ENCODE measurements at places on chromosomes 2 and 18.
A peak's percentile ranks its signal among the peaks of the same experiment; 100 is the strongest.

- no peak for DNase-seq
These were observed 6.6 kb upstream of the DYM start for GRCh38 chr18:49467019-49467563.

DNA sequence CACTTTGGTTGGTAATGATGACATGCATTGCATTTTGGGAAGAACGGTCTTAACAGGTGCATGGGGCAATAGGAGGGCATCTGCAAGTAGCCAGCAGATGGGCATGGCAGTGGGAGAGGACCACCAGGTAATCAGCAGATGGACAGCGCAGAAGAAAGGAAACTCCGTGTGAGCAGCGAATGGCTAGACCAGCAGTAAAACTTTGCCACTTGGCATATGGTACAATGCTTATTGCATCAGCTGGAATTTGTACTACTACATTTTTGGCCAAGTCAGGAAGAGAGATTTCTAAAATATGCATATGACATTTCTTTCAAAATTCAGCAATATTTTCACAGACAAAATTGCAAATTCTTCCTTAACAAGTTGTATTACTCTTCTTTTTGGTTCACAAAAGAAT lies 768.5 kb downstream of the LRP1B start:
- DNase-seq = no peak

GRCh38 chr2:181677912-181678586 lies 2.3 kb downstream of the NEUROD1 start:
- DNase-seq = peak; percentile 44

DNA sequence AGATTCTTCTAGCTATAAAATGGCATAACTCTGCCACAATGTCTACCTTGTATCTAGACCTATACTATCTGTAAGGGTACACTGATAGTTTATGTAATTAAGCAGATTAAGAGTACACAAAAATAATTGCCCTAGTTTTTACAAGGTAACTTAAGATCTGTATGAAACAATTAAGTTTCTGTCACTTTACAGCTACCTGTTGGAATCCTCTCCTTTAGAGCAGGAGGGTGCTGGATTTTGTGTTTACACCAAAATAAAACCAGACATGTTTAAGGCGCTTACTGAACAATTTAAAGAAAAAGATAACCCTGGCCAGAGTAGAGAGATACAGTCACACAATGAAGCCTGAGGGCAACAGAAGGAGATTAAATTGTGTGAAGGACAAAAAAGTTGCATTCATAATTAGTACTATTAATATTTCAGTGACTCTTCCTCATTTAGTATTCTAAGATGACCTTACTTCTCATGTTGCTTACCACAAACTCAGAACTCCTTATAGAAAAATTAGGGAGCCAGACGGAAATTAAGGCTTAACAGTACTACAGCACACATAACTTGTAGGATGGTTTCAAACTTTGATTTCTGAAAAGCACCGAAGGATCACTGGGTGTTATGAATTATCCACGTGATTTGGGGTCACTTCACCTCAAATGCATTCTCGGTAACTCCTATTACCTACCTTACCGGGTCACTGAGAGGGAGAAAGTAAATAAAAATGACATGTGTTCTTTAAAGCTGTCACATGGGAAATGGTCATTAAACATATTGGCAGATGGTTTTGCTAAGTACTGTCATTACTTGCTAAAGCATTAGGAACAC lies 1.0 kb downstream of the DARS1 start:
- no peak for DNase-seq

GRCh38 chr2:20352230-20352578 lies 1.6 kb upstream of the PUM2 start:
- no peak for DNase-seq

DNA sequence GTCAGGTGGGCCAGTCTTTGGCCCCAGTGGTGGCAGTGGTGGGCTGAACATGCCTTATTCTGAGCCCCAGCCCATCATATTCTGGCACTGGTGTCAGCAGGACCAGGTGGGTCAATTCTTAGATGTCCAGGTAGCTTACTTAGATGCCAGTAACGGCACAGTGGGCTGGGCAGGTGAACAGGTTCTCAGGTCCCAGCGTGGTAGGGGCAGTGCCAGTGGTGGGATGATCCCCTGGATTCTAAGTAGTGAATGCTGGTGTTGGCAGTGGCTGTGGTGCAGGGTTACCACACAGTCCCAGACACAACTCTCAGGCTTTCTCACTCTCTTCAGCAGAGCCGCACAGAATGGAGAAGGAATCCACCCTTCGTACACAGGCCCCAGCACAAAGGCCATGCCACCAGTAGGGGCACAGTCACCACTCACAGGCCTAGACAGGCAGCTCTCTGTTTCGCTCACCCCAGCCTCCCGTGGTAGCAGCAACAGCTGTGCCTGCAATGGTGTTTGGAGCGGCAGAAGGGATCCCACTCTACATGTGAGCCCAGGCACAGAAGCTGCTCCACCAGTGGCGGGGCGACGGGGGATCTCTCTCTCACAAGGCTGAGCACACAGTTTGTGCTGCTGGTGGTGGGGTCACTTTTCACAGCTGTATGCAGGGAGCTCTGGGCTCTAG lies 97.3 kb downstream of the ANKRD12 start:
- DNase-seq = no peak

- DNase-seq = no peak
These were observed 13.9 kb upstream of the LMAN1 start for GRCh38 chr18:59372975-59373374.

DNA sequence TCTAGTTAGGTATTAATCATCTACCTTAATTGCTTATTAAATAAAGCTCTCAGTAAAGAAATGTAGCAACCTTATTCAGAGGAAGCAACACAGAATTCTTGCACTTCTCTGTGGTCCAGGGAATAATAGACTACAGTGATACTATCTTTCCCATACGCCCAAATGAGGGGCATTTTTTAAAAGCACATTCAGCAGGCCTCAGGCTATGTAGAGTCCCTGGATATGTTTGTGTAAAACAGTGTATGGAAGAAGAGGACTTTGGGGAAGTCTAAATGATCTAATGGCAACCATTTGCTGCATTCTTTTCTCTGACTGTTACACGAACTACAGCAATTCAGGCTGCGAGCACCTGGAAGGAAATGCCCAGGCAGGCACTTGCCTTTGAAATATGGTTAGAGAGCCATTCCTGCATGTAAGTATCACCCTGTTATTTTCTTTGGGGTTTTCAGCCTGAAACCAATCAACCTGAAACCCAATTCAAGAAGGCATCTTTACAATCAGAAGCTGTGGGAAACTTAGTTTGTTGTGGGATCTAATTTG lies 1814.7 kb upstream of the CELF4 start:
- DNase-seq = no peak

DNA sequence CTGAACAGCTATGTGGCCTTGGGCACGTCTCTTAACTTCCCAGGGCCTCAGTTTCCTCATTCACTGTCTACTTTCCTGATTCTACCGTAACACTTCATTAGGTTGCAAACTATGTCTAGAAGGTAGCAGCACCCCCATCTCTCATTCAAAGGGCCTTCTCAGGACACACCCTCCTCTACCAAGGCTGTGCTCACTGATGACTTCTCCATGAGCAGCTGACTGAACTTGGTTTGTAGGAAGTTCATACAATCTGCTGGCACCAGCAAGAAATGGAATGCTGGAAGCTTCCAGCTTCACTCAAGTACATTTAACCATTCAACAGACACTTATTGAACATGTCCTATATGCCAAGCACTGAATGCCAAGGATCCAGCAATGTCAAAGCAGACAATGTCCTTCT lies 250.8 kb upstream of the CTAGE1 start:
- DNase-seq = no peak

DNA sequence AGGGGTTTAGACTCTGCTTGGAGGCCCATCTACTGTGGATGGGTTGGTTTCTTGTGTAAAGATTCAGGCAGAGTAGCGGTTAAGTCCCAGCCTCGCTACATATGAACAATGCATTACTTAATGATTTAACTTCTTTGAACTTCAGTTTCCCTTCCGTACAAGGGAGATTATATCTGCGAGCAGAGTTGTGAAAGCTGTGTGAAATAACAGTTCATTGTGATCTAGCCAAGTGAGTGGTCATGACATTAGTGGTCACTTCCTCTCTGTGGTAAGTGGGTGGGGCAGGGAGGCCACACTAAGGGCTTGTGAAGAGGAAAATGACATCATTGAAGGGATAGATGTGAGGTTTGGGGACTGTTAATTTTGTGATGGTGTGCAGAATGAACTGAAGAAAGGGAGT lies 14.1 kb upstream of the MEX3C start:
- no peak for DNase-seq

- no peak for DNase-seq
These were observed 480.1 kb upstream of the TCF4 start for GRCh38 chr18:56067969-56068671.
